GM23248 (cell line): ENCODE measurements at places on chromosomes 6 and 20.

DNA sequence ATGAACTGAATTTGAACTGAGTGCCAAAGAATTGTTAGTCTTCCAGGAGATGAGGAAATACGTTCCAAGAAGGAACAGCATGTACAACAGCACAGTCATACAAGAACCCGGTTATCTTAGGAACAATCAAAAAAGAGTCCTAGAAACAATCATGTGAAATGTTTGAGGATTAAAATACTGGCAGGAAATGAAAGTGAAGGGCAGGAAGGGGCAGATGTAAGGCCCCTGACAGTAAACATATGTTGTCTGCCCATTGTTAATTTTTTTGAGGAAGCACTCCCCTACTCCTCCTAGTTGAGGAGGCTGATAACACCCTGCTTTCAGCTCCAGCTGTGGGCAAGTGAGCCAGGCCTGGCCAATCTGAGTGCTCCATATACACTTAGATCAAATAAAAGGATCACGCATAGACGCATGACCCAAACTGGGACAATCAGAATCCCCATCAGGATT lies 220.9 kb downstream of the HACE1 start:
- H3K4me3 ChIP-seq = no peak overlapping the region
- no peak for DNase-seq
- H3K4me1 ChIP-seq = no peaks in the 10 kb centered on the region
- no peak overlapping the region for H3K27ac ChIP-seq
- no peaks in the 10 kb centered on the region for H3K36me3 ChIP-seq

DNA sequence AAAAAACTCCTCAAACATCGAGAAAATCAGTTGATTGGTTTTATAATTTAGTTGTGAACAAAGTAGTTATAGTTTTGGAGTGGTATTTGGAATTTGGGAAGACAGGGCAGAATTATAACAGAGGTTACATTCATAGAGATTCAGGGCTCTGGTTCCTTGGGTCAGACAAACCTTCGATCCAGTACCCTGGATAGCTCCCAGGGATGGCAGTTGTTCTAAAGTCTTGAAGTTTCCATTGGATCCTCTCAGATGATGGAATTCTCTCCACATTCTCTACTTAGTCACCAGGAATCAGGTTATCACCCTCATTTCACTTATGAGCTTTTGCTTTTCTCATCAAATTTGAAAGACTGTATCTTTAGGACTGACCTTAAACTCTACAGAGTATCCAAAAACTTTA lies 285.1 kb downstream of the CENPW start:
- no peak overlapping the region for H3K4me3 ChIP-seq
- H3K27ac ChIP-seq = no peak overlapping the region
- DNase-seq = peak; percentile 55
- H3K4me1 ChIP-seq = no peaks in the 10 kb centered on the region

GRCh38 chr6:151701911-151702562 lies 105.4 kb upstream of the ESR1 start:
- H3K27ac ChIP-seq = no peak overlapping the region
- no peak for DNase-seq
- no peak overlapping the region for H3K4me3 ChIP-seq
- no peaks in the 10 kb centered on the region for H3K27me3 ChIP-seq

DNA sequence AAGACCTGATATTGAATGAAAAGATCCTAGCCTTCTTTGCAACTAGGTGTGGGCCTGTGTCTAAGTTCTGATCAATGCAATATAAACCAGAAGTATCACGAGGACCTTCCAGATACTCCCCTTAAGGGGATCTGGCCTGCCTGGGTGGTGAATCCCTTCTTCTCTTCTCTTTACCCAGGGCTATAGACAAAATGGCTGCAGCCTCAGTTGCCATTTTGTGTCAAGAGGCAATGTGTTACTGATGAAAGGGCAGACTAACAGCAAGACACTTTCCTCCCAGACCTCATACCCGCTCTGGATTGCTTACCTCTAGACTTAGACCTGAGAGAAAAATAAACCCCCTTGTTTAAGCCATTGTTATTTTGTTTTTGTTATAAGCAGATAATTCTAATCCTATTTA lies 84.5 kb upstream of the CHD6 start:
- no peaks in the 10 kb centered on the region for H3K27me3 ChIP-seq
- DNase-seq = no peak
- H3K36me3 ChIP-seq = no peaks in the 10 kb centered on the region
- peaks cover 9% of the 10 kb centered on the region for H3K4me1 ChIP-seq
- no peak overlapping the region for H3K4me3 ChIP-seq

GRCh38 chr6:119727504-119728219 lies 378.1 kb upstream of the MAN1A1 start:
- no peaks in the 10 kb centered on the region for H3K36me3 ChIP-seq
- no peak overlapping the region for H3K4me3 ChIP-seq
- no peaks in the 10 kb centered on the region for H3K4me1 ChIP-seq
- no peak for DNase-seq

GRCh38 chr20:63454731-63455567 lies 17.5 kb downstream of the KCNQ2 start:
- no peaks in the 10 kb centered on the region for H3K4me1 ChIP-seq
- no peak overlapping the region for H3K4me3 ChIP-seq
- no peak overlapping the region for H3K27ac ChIP-seq
- H3K36me3 ChIP-seq = no peaks in the 10 kb centered on the region

DNA sequence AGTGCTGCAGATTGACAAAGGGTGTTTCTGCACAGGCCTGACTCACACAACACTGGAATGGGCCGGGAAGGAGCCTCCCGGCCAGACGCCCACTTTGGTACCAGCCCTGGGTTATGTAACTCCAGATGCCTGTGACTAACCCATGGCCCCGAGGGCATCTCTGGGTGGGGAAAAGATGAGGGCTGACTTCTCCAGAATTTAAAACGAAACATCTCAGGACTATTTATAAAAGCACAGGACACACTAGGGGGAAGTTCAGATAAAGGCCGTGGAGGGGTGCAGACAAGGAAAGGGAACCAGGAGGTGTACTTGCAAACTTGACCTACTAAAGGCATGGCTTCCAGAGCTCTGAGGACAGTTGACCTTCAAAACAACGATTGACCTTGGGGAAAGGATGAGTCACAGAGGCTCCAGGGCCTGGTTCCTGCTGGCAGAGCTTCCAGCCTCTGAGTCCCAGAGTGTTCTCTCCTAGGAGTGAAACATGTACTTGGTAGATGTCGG lies 196.9 kb downstream of the NFATC2 start:
- H3K4me3 ChIP-seq = no peak overlapping the region
- DNase-seq = peak; percentile 94
- no peaks in the 10 kb centered on the region for H3K36me3 ChIP-seq

- 0 out of 2 replicates have a peak, but pooled peaks cover 3% of the 10 kb centered on the region for H3K4me1 ChIP-seq
- H3K36me3 ChIP-seq = no peaks in the 10 kb centered on the region
- no peak overlapping the region for H3K27ac ChIP-seq
- DNase-seq = peak; percentile 43
- H3K4me3 ChIP-seq = no peak overlapping the region
These were observed 487.0 kb downstream of the CD109 start for GRCh38 chr6:74182992-74183391.

DNA sequence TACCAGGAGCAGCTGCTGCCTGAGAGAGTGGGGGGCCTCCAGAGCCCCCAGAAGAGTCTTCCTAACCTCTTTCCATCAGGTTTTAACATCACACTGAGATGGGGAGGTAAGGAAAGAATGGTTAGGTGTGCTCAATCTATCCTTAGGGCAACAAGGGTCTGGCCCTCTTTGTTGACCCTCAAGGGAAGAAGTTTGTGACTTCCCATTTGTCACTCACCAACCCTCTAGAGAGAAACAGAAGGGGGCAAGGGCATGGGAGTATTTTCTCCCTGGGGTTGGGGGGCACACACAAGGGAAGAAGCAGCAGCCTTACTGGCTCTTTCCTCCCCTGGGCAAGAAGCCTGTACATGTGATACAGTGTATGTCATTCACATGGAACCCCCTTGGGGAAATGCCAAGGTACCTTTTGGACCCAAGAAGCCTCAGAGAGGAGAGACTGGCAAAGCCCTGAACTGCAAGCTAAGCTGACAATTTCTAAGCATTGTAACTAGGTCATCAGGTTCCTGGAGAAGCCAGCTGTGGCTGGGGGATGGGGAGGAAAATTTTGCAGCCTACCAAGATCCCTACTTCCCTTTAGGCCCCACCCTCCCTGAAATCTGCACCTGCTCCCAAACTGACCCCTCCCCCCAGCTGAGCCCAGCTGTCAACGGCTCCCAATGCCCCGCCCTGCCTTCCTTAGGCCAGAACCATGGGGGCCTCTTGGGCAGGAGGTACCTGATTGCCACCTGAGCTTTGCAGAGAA lies 14.5 kb downstream of the BCL2L1 start:
- H3K4me3 ChIP-seq = no peak overlapping the region
- no peaks in the 10 kb centered on the region for H3K27me3 ChIP-seq
- peaks cover 12% of the 10 kb centered on the region for H3K36me3 ChIP-seq
- H3K27ac ChIP-seq = no peak overlapping the region
- H3K4me1 ChIP-seq = peaks cover 38% of the 10 kb centered on the region

GRCh38 chr6:31152781-31153180 lies 4.8 kb downstream of the CCHCR1 start:
- no peaks in the 10 kb centered on the region for H3K36me3 ChIP-seq
- H3K27ac ChIP-seq = no peak overlapping the region
- H3K27me3 ChIP-seq = no peaks in the 10 kb centered on the region

DNA sequence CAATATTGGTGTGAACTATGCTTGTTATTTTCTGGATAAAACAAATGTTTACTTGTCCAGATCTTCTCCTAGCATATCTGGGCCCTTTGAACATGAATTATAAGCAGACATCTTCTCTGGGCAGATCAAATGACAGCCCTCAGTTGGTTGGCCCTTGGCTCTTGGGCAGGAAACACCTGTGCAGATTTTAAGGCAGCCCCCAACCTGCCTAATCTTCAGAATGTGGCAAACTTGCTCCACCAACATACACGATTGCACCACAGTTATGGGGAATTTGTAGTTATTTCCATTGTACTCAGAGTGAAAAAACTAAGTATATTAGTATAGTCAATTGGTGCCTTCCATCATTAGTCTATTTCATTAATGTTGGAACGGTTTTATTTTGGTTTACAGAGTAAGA lies 94.9 kb upstream of the KCNK16 start:
- DNase-seq = peak; percentile 4
- no peaks in the 10 kb centered on the region for H3K27me3 ChIP-seq
- H3K36me3 ChIP-seq = no peaks in the 10 kb centered on the region
- peak overlapping the region; percentile 93 for H3K27ac ChIP-seq

GRCh38 chr6:53858196-53858595 lies 63.4 kb downstream of the LRRC1 start:
- no peaks in the 10 kb centered on the region for H3K27me3 ChIP-seq
- H3K4me3 ChIP-seq = no peak overlapping the region
- DNase-seq = no peak
- H3K36me3 ChIP-seq = no peaks in the 10 kb centered on the region
- H3K27ac ChIP-seq = no peak overlapping the region
- H3K4me1 ChIP-seq = peaks cover 10% of the 10 kb centered on the region
